ENCODE measurements at places on chromosomes 2 and 18.

DNA sequence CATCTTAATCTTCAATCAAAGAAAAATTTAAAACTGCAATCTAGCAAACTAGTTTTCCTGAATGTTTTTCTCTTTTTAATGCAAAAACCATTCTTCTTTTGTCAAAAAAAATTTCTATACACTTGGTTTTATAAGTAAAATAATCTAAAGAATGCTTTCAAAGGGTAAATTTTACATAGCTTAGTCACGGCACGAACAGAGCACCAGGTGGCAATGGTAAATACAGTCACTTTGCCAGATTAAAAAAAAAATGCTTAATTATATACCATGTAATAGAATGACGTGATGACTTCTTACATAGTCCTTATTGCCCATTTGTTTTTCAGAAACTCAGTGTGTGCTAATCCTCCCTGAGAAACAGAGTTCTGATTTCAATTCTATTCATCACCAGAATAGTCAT is 10.4 kb downstream of the FEZ2 start:
- DNase-seq: no peak

- DNase-seq: no peak
These were observed 807 bp upstream of the NEU4 start for GRCh38 chr2:241808051-241808720.

DNA sequence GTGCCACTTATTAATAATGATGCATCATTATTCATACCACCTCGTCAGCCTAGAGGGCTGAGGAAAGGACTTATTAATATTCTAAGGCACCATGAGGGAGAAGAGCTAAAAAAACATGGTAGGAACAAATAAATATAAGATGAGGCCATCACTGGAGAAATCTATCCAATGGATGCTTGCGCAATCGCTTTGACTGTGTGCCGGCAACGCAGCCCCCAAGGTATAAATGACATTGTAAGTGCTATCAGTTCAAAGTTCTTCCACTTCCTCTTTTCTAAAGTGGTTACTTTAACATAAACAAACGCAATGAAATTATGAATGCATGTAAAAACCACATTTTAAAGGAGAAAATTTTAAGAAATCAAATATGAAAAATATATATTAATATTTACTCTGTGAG is 164.6 kb downstream of the EIPR1 start:
- DNase-seq: no peak

GRCh38 chr2:37586663-37587317 is 84.7 kb downstream of the CDC42EP3 start:
- DNase-seq: no peak

GRCh38 chr2:239381709-239382134 is 19.1 kb downstream of the HDAC4 start:
- peak; percentile 68 for DNase-seq

DNA sequence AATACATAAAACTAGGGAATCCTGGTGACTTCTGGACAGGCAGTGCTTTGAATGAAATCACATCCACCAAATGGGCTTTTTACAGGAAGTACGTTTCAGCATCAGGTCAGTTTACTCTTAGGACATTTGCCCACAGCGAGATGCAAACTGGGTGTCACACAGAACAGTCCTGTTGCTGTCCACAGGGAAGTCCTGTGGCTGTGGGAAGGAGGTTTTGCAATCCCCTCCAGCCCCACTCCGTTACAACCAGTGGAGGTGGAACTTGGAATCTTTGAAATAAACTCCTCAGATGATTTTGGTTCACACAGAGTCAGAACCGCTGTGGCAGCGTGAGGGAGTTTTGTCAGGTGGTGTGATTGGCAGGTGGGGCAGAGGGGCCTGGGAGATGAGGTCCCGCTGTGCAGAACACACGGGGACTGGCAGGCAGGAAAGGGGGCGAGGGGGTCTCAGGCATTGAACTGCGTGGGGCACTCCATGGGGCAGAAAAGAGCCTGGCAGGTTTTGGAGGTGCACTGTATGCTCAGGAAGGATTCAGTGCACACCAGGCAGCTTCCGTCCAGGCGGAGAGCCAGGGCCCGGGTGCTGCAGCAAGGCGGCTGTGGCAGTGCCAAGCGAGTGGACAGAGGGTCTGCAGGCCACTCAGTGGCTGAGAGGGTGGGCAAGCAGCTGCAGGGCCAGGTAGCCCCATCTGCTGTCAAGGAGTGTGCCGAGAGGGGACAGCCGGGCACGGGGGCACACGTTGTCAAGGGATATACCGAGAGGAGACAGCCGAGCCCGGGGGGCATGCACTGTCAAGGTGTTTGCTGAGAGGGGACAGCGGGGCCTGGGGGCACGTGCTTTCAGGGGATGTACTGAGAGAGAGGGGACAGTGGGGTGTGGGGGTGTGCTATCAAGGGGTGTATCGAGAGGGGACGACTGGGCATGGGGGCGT is 148.7 kb downstream of the LDLRAD4 start:
- DNase-seq: no peak

GRCh38 chr2:113190871-113191270 is 17.1 kb downstream of the PSD4 start:
- no peak for DNase-seq

- DNase-seq: no peak
These were observed 831.1 kb downstream of the GALR1 start for GRCh38 chr18:78080761-78081160.

DNA sequence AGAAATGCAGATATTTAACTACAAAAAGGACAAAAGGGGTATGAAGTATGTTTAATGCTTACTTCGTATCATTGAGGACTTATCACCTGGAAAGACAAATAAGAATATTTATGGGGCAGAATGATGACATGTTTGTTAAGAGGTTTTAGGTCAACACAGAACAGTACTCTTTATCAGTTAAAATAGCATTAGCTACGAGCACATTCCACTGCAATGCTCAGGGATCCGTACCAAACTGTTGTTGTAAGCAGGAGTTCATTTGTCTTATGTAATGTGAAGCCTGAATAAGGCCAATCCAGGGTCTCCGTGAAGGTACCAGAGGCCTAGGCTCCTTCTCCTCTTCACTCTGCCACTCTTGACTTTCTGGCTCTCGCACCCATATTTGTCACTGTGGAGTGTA is 465.7 kb upstream of the NRP2 start:
- DNase-seq: no peak

GRCh38 chr2:191415858-191416257 is 170.7 kb downstream of the MYO1B start:
- no peak for DNase-seq

DNA sequence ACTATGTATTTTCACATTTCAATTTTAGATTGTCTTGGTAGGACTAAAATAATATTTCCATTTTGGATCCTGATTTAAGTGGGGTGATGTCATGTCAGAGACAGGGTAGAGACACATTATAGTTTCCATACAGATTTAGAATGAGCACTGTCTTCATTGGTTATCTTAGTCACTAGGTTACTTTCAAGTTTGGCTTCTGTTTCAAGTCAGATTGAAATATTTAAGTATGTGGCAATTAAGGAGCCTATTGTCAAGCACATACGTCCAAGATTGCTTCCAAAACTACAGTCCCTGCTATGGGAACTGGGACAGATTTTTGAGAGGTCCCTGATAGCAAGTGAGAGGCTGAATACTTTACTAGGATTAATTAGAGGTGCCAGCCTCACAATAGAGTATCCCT is 89.2 kb upstream of the FAM117B start:
- DNase-seq: no peak

DNA sequence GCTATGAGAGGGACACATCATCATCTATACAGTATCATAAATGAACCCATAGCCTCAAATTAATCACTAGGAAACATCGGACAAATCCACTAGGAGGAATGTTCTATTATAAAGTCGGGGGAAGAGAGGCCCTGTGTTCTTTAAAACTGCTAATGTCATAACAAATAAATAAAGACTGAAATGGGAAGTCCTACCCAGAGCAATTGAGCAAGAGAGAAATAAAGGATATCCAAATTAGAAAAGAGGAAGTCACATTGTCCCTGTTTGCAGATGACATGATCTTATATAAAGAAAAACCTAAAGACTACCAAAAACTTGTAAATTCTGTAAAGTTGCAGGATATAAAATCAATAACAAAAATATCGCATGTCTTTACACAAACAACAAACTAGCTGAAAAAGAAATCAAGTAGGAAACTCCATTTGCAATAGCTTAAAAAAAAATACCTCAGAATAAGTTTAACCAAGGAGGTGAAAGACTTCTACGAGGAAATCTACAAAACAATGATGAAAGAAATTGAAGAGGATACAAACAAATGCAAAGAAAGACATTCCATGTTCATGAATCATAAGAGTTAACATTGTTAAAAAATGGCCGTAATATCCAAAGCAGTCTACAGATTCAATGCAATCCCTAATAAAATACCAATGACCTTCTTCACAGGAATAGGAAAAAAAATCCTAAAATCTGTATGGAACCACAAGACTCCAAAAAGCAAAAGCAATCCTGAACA is 30.6 kb downstream of the RTN4 start:
- no peak for DNase-seq

- DNase-seq: no peak
These were observed 317.4 kb downstream of the EN1 start for GRCh38 chr2:118529908-118530599.

DNA sequence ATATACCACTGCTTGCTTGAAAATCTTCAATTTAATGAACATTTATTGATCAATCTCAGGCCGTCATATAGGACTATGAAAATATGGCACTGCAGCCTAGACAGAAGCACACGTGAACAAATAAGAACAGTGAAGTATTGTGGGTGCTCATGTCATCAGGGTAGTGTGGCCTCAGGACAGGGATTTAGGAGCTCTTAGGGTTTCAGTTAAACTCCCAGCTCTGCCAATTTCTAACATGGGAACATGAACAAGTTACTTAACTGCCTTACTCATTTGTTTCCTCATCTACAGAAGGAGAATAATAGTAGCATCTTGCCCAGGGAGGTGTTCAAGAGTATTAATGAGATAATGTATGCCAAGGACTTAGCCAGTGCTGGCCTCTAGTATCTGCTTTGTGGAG is 146.0 kb upstream of the MAP3K20 start:
- DNase-seq: no peak

DNA sequence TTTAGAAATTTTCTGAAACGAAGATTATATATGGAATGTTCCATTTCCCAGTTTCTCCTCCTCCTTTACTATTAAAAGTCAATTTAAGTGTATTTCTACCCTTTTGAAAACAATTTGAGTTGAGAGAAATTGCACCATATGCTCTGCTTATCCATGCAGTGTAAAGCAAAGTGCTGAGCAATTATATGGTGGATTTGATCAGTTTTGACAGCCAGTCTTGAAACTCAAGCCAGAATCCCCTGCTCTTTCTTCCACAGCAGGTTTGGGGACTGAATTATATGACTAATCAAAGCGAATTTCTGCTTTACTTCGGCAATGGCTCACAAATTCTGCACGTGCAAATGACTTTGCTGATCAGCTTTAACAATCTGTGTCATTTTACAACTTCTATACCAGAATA is 1183.6 kb downstream of the LRP1B start:
- DNase-seq: no peak

DNA sequence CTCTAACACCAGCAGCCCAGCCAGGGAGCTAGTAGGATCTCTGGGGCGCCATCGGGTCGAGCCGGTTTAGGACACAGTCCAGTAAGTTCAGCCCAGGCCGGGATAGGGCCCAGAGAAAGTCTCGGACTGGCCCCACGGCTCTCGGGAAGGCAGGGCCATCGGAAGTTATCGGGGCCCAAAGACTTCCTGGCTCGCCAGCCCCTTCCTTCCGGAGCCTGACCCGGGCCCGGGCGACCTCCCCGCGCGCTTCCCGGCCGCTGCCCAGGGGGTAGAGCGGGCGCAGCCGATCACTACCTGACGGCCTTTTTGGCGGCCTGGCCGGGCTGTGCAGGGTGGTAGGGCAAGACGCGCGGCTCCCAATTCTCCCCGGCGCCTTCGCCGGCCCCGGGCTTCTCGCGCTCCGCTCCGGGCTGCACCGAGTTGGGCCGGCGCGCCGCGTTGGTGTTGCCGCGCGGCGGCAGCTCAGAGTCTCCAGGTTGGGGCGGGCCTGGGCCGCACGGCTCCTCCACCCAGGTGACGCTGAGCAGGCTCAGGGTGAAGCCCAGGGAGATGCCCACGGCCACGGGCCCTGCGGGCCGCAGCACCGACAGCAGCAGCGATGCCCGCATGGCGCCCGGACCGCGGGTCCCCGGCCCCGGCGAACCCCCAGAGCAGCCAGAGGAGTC is 546 bp downstream of the CHPF start:
- no peak for DNase-seq
